ENCODE measurements at places on chromosomes 6 and 20.

GRCh38 chr20:33578510-33578909 is 83.6 kb upstream of the C20orf144 start:
- DNase-seq, result no peak

DNA sequence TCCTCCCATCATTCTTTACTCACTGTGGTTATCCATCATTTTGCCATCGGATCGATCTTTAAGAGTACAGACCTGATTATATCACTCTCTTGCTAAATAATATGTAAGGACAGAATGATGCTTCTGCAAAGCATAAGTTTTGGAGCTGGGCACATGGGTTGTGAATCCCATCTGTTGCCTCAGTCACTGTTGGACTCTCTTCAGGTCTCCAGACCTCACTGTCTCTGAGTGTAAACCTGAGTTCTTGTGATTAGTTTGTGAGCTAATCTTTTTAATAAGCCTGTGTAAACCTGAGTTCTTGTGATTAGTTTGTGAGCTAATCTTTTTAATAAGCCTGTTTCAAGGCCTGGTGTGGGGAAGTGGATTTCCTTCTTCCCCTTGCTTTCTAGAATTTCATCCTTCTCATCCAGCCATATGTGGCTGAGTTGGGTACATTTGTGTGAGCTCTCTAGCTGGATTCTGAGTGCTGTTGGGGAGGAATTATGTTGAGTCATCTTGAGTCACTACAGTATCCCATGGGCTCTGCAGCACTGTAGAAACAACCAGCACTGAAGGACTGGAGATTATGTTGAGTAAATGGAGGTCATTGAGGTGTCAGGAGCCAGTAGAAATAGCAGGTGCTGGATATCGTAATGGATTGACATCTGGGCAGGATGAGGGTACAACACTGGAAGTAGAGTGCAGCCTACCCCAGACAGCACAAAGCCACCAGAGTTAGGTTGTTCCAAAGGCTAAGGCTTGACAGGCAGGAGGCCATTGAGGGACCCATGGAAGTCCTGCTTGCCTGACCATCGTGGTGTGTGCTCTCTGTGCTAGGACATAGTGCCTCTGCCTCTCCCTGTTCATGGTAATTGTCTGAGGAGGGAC is 52.4 kb downstream of the SCAND1 start:
- DNase-seq, result no peak

- no peak for DNase-seq
Measured at GRCh38 chr6:72649032-72649984, 27.4 kb downstream of the KCNQ5 start.

DNA sequence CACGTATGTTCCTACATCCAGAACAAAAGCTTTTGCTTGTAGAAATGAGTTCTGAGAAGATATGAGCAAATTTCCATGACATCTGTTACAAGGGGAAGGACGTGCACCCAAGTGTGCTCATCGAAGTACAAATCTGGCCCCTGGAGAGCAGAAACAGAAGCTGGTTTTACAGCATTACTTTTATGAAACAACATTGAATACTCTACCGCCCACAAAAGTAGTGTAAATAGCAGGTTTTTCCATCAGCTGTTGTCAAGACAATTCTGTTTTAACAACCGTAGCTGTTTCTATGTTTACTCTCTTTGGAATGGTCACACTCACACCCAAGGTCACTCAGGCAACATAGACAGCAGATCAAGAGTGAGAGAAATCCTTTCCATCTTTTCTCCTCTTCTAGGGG is 114.2 kb upstream of the SSTR4 start:
- no peak for DNase-seq

- no peak for DNase-seq
Measured at GRCh38 chr6:20873425-20874190, 339.4 kb downstream of the CDKAL1 start.

- DNase-seq, result no peak
Measured at GRCh38 chr6:55239099-55239498, 64.8 kb downstream of the HCRTR2 start.

DNA sequence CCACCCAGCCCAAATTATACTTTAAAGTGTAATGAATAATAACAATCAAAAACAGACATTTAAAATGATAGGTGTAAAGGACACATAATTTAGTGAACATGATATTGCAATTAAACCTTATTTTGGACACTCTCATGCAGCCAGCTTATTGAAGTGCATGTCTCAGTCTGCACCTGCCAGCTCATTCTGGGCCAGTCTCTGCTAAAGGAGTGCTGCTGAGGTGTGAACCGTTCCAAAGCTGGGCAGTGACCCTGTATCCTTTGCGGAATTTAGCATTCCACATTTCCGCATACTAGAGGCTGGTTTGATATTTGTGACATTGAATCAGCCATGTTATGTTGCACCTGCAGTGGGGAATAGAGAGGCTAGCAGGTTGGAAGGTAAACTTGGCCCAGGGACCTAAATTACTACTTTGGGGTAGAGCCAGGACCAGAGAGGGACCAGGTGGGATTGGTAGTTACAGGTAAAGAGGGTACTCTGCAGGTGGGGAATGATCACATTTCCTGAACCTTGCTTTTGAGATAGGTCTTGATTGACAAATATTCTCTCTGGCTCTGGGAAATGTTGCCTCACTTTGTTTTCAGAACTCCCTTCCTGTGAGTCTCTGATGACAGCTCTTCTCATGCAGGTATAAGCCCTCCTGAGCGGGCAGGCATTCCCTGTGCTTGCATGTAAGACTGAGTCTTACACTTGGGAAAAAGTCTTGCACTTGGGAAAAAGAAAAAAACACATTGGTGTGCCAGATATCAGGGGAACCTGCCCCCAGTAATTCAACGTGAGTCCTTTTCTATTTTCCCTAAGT is 26.2 kb downstream of the TULP4 start:
- no peak for DNase-seq
